ENCODE measurements at places on chromosomes 12 and 14.
A peak's percentile ranks its signal among the peaks of the same experiment; 100 is the strongest.

- DNase-seq: no peak
Measured at GRCh38 chr12:66573605-66574004, 105.3 kb downstream of the GRIP1 start.

- no peak for DNase-seq
Measured at GRCh38 chr12:77062846-77063461, 2.4 kb downstream of the E2F7 start.

- no peak for DNase-seq
Measured at GRCh38 chr12:31471051-31471450, 119.9 kb downstream of the DENND5B start.

DNA sequence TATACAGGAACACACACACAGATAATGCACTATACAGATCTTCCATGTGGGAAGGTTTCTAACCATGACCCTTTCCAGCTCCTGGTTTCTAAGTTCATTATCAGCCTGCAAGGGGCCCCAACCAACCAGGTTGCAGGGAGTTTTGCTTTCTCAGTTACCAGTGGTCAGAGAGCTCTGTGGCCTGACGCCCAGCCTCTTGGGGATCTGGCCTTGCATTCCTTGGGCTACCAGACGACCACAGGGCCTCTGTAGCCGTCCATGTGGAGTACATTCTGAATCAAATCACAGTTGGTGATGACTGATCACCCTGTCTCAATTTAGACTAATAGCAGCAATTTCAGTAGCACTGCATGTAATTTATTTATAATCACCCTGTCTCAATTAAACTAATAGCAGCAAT is 47.5 kb downstream of the PAH start:
- no peak for DNase-seq

- DNase-seq: no peak
Measured at GRCh38 chr12:103441437-103442181, 54.2 kb downstream of the C12orf42 start.

- no peak for DNase-seq
Measured at GRCh38 chr12:104609445-104609844, 152.7 kb downstream of the CHST11 start.

GRCh38 chr14:60736494-60736893 is 1.9 kb downstream of the MNAT1 start:
- no peak for DNase-seq

- DNase-seq: peak; percentile 82
Measured at GRCh38 chr12:130557886-130558765, 158.0 kb downstream of the RIMBP2 start.

DNA sequence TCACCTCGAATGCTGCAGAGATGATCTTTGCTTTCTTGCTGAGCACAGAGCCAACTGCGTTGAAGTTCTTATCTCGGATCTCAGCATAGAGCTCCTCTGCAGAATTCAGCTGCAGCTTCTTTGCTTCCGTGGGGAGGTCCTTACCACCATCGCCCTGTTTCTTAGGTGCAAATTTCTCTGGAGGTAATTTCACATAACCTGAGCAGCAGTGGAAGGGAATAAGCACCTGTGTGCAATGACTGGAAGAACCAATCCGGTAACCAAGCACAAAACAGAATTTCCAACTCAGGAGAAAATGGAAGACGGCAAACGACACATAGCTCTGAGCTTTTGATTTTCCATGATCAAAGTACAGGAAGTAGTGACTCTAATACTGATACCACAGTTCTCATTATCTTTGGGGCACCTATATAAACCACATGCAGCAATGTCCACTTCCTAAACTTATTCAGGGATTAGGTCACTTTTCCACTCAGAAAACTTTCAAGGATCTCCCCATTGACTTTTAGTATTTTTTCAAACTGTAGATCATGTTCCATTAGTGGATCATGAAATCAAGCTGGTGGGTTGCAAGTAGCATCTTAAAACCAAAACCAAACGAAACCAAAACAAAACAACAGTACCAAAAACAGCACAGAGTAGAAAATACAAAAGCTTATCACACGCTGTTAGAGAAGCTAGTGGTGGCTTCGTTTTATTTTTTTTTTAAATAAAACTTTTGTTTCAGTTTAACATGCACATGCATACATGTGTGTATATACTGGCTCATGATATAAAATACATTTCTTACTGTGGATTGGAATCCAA is 18.9 kb upstream of the DIABLO start:
- no peak for DNase-seq

- DNase-seq: no peak
Measured at GRCh38 chr14:53912021-53912420, 44.6 kb downstream of the BMP4 start.

GRCh38 chr12:93954166-93955112 is 193.9 kb upstream of the PLXNC1 start:
- DNase-seq: no peak

DNA sequence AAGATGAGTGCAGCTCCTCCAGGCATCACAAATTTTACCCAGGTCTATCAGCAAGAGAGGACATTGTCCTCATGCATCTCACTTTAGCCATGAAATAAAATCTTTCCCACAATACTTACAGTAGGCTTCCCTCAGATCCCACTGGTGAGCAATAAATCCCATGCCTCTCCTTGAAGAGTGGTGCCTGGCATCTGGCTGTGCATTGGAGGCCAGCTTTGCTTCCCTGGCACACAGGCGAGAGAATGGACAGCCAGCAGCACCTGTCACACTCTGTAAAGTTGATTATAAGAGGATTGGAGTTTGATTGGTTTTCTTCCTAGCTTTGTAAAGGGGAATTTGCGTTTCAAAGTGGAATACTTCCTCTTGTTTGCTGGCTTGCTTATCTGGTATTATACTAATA is 1153.9 kb downstream of the AACS start:
- DNase-seq: no peak

DNA sequence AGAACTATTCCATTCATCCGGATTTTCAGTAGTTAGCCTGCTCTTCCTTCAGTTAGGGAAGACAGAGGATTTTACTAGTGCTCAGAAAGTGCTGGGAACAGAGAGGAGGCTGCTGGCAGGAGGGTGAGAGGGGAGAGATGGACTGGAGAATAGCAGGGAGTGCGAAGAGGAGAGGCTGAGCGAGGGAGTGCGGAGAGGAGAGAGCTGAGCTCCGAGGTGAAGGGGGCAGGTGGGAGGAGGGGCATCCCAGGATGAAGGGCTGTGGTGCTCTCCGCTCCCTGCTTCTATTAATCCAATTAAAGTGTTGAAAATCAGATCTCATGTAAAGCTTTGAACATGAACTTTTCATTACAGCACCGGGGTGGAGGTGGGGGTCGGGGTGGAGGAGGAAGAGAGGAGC is 20.4 kb upstream of the SMOC1 start:
- DNase-seq: no peak

GRCh38 chr12:42186793-42187192 is 42.1 kb upstream of the GXYLT1 start:
- no peak for DNase-seq

GRCh38 chr14:65302571-65303189 is 109.8 kb upstream of the FUT8 start:
- no peak for DNase-seq

- DNase-seq: no peak
Measured at GRCh38 chr12:91978143-91978542, 167.5 kb downstream of the BTG1 start.

DNA sequence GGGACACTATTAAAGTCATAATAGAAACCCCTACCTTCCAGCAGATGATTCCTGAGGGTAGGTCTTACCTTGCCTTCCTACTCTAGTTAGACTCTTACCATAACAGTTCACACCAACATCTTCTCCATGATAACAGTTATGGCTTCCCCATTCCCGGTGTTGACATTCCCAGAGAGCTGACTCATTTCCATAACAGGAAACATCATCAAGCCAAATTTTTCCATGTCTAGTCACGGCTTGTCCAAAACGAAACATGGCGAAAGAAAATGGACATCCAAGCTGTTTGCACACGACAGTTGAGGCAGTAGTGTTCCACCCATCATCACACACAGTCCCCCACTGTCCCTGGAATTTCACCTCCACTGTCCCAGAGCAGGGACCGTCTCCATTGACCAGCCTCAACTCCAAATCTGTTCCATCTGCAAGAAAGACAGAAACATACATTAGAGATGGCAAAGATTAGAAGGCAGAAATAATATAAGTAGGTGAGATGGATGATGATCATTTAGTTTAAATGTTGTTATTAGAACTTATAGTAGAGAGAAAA is 10.6 kb downstream of the CD163L1 start:
- DNase-seq: no peak

DNA sequence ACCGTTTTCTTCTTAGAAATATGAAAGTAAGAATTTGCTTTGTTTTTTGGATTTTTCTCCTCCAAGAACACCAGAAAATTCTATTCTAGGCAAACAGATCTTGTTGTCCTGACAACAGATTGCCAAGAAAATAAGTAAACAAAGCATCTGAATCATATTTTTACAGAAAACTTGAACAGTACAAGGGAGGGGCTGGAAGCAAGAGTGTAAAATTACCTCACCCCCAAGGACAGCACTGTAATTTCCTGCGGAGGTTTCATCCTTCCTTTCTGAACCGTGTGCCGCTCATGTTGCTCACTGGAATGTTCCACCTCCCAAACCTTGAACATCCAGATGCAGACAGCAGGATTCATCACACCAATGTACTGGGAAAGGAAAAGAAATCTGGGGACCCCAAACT is 5.4 kb upstream of the CAMKK2 start:
- no peak for DNase-seq

DNA sequence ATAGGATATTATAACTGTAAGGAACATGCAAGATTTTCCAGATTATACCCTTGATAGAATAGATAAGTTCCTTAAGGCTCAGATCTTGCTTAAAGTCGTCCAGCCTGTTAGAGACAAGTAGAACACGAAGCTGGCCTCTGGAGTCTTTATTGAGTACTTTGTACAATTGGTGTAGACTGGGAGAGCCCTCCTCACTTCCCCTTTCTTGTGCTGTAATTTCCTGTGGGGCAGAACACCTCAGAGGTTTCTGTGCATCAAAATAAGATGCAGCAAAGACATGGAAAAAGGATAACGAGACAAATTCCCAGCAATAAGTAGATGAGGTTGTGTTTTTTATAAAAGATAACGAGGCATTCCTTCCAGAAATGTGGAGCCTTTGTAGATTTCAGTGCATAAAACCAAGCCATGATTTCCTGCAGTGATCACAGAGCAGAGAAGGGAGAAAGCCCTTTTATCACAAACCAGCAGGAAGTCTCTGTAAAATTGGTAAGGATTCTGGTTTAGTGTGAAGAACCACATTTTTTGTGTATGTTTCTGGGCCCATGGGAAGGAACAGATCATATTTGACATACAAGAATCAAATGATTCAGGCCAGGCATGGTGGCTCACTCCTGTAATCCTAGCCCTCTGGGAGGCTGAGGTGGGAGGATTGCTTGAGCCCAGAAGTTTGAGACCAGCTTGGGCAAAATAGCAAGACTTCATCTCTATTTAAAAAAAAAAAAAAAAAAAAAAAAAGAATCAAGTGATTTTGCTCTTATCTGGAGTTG is 18.0 kb downstream of the GPRC5A start:
- DNase-seq: no peak

DNA sequence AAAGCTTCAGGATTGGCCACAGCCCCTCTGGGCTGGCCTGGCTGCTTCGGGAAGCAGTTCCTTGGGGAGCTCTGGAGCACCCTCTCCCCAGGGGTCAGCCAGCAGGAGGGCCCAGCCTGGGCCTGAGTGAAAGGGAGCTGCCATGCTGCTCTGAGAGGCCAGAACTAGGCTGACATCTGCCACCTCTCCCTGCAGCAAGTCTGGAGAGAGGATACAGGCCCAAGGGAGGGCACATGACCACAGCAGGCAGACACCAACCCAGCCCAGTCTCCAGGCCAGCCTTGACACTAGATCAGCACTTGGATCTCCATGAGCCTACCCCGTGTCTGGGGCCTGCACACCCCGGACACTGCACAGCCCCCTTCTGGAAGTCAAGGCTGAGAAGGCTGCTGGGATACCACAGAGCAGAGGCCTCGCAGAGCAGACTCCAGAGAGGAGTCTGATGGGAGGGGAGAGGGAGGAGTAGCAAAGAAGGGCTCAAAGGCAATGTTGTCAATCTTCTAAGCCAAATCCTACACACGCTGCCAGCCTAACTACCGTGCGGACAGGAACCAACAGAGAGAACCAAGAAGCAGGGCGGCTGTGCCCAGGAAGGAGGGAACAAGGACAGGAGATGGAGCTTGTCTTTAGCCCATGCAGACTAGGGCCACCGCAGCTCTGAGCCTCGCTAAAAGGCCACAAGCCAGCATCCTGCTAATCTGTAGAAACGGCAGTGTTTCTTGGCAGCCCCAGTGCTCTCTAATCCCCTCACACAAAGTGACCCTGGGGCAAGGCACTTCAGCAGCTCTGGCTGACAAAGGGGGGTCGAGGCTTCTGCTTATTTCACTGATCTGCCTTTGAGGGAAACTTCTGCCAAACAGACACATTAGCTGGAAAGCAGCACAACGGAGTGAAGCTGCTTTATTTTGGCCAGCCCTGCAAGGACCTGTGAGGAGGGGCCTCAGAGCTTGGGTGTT is 12.9 kb downstream of the COL2A1 start:
- no peak for DNase-seq

- DNase-seq: no peak
Measured at GRCh38 chr14:35158951-35159653, 36.8 kb downstream of the PRORP start.

DNA sequence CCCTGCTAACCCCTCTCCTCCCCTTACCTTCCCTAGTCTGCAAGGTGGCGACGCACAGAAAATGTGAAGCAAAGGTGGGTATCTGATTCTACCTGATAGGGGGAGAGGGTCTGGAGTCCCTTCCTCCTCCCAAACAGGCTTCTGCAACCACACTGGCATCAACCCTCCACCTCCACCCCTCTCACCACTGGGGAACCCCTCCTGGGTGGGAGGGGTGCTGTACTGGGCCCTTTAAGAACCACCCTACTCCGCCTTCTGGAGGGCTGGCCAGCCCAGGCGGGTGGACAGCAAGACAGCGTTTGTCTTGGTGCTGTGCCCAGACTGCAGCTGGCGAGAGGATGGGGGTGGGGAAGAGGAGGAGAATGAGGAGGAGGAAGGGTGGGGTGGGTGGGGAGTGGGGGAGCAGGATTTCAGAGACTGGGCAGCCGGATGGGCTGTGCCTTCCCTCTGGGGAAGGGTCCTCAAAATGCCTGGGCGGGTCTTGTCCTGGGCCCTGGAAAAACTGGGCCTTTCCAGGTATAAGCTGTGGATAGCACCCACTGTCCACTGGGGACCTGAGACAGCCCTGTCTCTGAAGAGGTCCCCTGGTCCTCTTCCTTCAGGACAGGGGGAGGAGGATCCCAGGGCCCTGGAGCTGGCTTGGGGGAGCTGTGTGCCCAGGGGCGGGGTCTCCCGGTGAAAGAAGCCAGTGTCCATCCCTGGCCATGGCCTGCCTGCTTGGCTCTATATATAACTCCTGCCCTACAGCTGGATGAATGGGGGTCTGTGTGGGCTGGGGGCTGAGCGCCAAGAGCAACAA is 2.8 kb downstream of the TNS2 start:
- DNase-seq: peak; percentile 91

- DNase-seq: peak; percentile 45
Measured at GRCh38 chr14:71198687-71199086, 291.4 kb downstream of the PCNX1 start.

GRCh38 chr12:122265886-122266229 is 436 bp downstream of the VPS33A start:
- DNase-seq: peak; percentile 50

DNA sequence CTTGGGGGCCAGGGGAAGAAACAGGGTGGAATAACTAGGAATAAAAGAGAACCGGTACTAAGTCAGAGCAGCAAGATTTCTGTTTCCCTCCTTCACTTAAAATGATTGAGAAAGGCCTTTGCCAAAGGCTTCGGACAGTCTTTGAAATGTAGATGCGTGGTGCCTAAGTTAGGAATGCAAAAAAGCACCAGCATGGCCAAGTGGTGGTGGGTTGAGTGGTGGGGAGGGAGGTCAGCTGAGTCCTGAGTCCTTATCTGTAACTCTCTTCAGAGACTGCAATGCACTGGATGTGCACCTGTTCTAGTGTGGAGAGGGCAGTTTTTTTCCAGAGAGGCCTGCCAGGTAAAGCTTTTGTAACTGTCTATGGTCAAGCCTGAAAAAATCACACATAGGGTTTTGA is 919.9 kb downstream of the FSCB start:
- DNase-seq: no peak

All from mucosa of descending colon (tissue), 3 donors.